ENCODE measurements at places on chromosomes 5 and 9. TPM values are rescaled to one million over a fixed set of nuclear protein-coding genes. Genes with fewer than 3 reads are reported as not detected.
A peak's percentile ranks its signal among the peaks of the same experiment; 100 is the strongest.

The ZFP37 gene
- 0.31 TPM for total RNA-seq

DNA sequence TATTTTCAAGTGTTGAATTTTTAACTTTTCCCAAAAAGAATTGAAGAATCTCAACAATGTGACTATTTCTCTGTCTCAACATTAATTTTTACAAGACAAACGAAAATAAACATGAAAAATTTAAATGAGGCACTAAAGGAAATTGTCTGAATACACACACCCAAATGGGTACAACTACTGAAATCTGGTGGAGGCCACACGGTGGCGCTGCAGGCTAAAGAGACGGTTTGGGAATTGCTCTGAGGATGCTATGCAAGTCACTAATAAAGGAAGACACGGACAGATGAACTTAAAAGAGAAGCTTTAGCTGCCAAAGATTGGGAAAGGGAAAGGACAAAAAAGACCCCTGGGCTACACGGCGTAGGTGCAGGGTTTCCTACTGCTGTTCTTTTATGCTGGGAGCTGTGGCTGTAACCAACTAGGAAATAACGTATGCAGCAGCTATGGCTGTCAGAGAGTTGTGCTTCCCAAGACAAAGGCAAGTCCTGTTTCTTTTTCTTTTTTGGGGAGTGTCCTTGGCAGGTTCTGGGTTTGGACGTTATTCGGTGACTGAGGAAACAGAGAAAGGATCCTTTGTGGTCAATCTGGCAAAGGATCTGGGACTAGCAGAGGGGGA lies at the start of gene PCDHB10:
Gene PCDHB10, plus strand, starts transcription at position 244 of the 616 bp plus-strand sequence. Its CDS starts 200 bp downstream, at position 444.
- H3K4me1 ChIP-seq = no peaks in the 10 kb centered on the region
- peak; percentile 39 for DNase-seq
- H3K36me3 ChIP-seq = peaks cover 3% of the 10 kb centered on the region
- H3K27me3 ChIP-seq = no peaks in the 10 kb centered on the region
- H3K4me3 ChIP-seq = no peak within 1 kb of the TSS
- no peak within 1 kb of the TSS for H3K27ac ChIP-seq

GRCh38 chr5:89407054-89407453 lies 524.1 kb upstream of the MEF2C start:
- H3K36me3 ChIP-seq = no peaks in the 10 kb centered on the region
- H3K4me3 ChIP-seq = no peak overlapping the region
- H3K27me3 ChIP-seq = no peaks in the 10 kb centered on the region
- no peak for DNase-seq
- H3K4me1 ChIP-seq = no peaks in the 10 kb centered on the region
- no peak overlapping the region for H3K27ac ChIP-seq

- peaks cover 57% of the 10 kb centered on the region for H3K36me3 ChIP-seq
- H3K4me3 ChIP-seq = peak overlapping the region; percentile 74
- peak overlapping the region; percentile 91 for H3K27ac ChIP-seq
- DNase-seq = peak; percentile 55
Measured at GRCh38 chr5:142323480-142324135, 1.2 kb downstream of the SPRY4 start.

GRCh38 chr9:116644091-116644688 lies 42.9 kb upstream of the TRIM32 start:
- DNase-seq = no peak
- H3K4me3 ChIP-seq = no peak overlapping the region
- no peaks in the 10 kb centered on the region for H3K4me1 ChIP-seq
- H3K27ac ChIP-seq = no peak overlapping the region
- H3K27me3 ChIP-seq = no peaks in the 10 kb centered on the region

All from SJSA1 (cell line).